ENCODE measurements at places on chromosomes 7 and 10.

DNA sequence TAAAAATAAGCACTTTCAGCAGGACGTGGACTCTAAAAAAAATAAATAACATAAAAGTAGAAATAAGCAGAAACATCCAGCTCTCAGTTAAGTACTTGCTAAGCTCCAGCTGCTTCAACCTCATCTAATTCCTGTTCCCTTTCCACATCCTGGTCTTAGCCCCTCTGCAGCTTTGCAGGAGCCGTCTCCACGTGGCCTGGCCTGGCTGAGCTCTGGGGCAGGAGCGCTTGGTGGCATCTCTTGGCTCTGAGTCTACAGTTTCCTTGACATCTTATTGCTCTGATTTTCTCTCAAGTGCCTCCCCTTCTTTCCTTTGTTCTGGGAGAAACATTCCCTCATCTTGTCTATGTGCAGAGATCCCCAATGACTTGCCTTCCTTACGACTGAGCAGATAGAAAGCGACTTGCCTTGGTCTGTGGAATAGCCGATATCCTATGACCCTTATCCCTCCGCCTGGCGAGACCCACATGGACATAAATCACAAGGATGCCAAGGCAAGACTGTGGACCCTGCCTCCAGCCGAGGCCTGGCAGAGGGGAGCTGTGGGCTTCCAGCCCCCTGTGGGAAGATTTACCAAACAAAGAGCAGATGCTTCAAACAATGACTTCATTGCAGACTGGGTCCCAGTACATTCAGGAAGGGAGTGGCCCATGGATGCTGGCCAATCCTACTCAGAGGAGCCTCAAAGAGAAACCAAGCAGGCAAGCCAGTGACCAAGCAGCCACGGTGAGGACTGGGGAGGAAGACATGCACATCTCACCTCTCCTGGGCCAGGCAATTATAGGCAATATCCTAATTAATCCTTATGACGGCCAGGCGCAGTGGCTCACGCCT lies 61.9 kb downstream of the SPOCK2 start:
- DNase-seq, result no peak

- peak; percentile 26 for DNase-seq
Measured at GRCh38 chr10:24894309-24894708, 58.1 kb downstream of the PRTFDC1 start.

GRCh38 chr10:49605216-49605938 lies 4.7 kb upstream of the SLC18A3 start:
- no peak for DNase-seq

- peak; percentile 82 for DNase-seq
Measured at GRCh38 chr10:24882047-24882698, 70.2 kb downstream of the PRTFDC1 start.

- DNase-seq, result no peak
Measured at GRCh38 chr7:148584154-148584827, 6.3 kb upstream of the C7orf33 start.

DNA sequence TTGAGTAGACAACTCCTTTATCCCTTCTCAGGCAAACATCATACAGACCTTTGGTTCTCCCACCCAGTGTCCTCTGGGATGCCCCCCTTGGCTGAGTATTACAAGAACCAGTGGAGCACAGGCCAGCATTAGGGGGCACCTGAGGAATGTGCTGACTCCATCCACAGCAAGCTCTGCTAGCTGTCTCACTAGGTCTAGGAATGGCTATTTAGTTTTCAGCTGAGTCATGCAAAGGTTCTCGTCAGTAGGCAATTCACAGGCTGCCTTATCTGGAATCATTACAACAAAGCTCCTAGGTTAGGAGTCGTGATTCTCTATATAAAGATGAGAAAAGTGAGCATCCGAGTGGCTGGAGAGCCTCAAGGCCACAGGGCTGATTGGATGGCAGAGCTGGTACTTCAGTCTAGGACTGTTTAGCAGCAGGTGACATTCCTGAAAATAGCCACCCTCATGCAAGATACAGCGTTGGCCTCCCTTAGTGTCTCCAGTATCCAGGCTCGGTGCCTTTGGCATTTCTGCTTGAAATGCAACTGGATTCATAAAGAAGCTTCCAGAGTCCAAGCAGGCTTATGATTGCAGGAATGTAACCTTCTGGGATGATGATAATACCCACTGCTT lies 75.8 kb downstream of the CDCA7L start:
- DNase-seq, result no peak

GRCh38 chr7:2570021-2570420 lies 11.2 kb downstream of the IQCE start:
- no peak for DNase-seq

- DNase-seq, result peak; percentile 61
Measured at GRCh38 chr7:121954803-121955202, 81.8 kb downstream of the PTPRZ1 start.

DNA sequence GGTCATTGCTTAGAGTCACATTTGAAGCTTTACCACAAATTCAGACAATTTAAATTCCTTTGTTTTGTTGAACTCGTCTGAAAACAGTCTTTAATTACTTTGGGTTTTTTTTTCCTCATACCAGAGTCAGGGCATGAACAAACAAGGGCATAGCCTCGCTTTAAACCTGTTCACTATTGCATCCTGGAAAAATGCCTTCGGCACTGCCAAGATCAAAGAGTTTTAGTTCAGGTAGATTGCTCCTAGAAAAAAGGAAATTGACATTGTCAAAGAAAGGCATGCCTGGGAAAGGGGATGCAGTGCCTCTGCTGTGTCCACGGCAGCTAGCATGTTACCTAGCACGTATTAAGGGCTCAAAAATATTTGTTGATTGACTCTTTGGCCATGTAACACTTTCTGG lies 235.1 kb downstream of the ARHGAP21 start:
- DNase-seq, result no peak

DNA sequence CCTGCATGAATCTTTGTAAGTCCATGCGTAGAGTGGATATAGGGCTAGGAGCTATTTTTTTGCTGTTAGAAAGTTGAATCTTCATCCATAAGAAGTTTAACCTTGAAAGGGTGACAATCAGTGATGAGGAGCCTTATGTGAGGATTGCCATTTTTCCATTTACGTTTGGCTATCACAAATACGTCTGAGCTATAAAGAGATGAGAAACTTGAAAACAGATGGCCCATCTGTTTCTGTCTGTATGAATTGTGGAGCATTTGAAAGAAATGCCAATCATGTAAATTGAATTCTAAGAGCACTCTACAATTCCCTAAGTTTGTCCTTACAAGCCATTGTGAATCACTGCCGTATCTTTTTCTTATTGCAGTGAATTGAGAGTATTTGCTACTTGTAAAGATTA lies 169.8 kb upstream of the TEX47 start:
- no peak for DNase-seq

GRCh38 chr10:14949291-14949690 lies 4.6 kb downstream of the DCLRE1C start:
- DNase-seq, result no peak

GRCh38 chr7:139916717-139917395 lies 87.8 kb downstream of the TBXAS1 start:
- no peak for DNase-seq

DNA sequence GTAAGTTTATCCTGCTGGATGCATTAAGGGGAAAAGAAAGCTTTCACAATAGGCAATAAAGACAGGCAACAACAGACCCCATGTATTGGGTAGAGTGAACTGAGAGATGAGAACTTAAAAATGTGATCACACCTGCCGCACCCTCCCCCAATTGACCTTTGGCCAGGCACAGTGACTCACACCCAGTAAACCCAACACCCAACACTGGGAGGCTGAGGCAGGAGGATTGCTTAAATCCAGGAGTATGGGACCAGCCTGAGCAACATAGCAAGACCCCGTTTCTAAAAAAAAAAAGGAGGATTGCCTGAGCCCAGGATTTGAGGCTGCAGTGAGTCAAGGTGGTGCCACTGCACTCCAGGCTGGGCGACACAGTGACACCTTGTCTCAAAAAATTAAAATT lies 86.9 kb downstream of the MPP7 start:
- no peak for DNase-seq

DNA sequence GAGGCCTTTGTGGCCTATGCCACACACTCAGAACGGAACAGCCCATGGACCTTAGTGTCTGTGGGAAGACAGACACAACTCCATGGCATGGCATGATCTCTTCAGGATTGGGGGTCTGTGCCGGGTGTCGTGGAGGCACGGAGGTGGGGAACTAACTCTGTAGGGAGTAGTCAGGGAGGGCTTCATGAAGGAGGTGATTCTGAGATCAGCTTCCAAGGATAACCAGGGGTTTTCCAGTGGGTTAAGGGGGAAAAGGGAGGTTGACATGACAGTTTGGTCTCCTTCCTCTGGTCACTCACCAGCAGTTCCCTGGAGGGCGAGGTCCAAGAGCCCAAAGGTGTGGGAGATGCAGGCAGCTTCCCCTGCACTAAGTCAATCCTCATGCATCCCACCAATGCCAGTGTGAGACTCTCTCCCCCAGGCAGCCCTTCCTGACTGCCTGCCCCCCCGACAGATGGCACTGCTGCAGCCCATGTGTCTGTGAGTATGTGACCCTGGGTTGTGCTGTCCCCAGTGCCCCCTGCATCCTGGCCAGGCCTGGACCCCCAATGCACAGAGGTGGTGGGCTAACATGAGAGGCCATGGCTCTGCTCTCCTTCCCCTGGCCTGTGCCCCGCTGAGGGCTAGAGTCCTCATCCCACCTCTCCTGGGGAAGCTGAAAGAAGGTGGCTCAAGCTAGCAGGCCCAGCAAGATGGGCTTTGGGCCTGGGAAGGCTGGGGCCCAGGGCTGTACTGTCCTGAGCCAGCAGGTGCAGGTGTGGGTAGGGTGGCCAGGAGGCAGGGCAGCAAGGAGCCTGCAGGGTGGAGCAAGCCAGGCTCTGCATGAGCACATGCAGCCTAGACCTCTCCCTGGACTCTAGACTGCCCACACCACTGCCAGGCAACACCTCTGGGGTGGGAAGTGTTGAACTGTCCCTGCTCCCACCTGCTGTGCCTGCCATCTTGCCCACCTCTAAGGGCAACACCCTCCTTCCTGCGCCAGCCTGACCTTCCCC lies 39.7 kb downstream of the RASGEF1A start:
- DNase-seq, result no peak

DNA sequence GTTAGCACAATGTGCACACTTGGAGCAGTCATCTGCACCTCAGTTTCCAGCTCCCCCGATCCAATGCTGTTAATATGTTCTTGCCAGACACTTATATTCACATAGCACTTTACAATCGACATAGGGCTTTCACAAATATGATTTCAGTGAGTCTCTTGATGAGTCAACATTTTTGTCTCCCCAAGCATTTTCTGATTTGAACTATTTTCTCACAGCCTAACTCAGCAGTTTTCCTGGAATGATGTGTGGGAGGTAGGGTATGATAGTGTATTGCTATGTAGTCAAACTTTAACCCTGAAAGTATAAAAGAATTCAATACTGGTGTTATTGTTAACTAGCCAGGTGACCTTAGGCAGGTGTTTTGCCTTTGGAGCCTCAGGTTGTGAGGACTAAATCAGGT lies 82.5 kb upstream of the LRGUK start:
- DNase-seq, result peak; percentile 13

- peak; percentile 40 for DNase-seq
Measured at GRCh38 chr10:96339956-96340904, 18.6 kb downstream of the OPALIN start.

DNA sequence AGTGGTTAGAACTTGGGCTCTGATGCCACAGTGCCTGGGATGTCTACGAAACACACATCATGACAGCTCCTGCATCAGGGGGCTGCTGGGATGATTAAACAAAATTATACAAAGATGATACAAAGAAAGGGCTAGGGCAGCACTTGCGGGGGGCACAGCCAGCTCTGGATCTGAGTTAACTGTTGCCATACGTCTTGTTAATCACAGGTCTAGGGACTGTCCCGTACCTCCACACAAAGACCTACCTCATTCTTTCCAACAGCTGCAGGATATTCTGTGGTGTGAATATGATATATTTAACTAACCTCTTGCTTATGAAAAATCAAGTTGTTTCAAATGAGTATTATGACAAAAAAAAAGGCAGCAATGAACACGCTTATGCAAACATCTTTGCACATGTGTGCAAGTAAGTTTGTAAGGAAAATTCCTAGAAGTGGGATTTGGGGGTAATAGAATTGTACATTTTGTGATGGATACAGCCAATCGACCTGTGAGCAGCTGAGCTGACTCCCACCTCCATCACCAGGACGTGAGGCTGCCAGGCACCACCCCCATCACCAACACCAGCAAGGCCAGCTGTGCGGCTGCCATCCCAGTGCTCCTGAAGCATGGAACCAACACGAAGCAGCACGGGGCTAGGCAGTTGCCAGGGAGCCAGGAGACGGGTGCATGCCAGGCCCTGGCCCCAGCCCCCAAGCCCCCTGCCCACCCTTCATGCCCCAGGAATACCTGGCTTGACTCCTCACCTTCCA lies 23.5 kb downstream of the PTPRN2 start:
- no peak for DNase-seq

GRCh38 chr10:47104786-47105385 lies 193.7 kb downstream of the PTPN20 start:
- no peak for DNase-seq

- DNase-seq, result peak; percentile 92
Measured at GRCh38 chr10:21526188-21526859, 842 bp upstream of the SKIDA1 start.

DNA sequence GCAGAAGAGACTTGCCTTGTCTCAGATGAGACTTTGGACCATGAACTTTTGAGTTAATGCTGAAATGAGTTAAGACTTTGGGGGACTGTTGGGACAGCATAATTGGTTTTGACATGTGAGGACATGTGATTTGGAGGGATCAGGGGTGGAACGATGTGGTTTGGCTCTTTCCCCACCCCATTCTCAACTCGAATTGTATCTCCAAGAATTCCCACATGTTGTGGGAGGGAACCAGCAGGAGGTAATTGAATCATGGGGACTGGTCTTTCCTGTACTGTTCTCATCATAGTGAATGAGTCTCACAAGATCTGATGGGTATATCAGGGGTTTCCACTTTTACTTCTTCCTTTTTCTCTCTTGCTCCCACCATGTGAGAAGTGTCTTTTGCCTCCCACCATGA lies 229.7 kb upstream of the KCND2 start:
- DNase-seq, result peak; percentile 28

DNA sequence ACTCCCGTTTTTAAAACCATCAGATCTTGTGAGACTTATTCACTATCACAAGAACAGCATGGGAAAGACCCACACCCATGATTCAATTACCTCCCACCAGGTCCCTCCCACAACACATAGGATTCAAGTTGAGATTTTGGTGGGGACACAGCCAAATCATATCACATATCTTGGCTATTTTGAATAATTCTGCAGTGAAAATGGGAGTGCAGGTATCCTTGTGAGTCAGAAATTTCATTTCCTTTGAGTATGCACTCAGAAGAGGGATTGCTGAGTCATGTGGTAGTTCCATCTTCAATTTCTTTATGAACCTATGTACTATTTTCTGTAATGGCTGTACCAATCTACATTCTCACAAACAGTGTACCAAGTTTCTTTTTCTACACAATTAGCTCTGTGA lies 125.8 kb downstream of the ANKRD7 start:
- no peak for DNase-seq

Measured in fibroblast of skin of abdomen (primary cell).